ENCODE measurements at places on chromosomes 4 and X.

GRCh38 chrX:74389016-74389722, 32.1 kb upstream of the SLC16A2 start:
- DNase-seq, result no peak

- DNase-seq, result no peak
Observed at GRCh38 chrX:154775419-154776349, 13.0 kb downstream of the DKC1 start.

DNA sequence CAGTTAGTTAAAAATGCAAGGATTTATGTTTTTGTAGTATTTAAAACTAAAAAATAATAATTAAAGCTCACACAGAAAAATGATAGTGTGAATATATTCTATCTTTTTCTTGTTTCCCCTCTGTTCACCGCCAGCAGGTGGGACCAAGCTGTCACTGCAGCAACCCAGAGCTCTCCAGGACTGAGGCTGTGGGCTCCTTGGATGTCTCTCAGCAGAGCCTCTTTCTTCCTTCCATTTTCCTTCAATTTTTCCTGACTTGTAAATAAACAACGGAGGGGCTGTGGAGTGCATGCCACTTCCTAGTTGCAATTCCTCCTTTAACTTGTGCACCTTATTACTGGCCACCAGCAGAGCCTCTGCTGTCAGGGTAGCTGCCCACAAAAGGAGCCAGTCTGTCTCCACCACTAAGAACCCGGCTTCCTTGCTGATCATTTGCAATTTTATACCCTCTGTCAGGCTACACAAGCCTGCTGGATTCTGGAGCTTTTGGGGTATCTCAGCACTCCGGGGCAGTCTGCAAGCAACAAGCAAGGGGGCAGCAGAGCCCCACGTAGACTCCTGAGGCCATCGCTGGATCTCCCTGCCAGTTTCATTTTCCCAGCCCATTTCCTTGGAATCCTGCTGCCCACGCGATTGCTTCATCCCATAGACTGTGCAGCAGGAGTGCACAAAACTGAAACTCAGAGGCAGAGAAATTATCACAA, 1467.4 kb downstream of the C4orf33 start:
- DNase-seq, result peak; percentile 28

GRCh38 chr4:107640197-107640596, 79.8 kb downstream of the PAPSS1 start:
- DNase-seq, result no peak

DNA sequence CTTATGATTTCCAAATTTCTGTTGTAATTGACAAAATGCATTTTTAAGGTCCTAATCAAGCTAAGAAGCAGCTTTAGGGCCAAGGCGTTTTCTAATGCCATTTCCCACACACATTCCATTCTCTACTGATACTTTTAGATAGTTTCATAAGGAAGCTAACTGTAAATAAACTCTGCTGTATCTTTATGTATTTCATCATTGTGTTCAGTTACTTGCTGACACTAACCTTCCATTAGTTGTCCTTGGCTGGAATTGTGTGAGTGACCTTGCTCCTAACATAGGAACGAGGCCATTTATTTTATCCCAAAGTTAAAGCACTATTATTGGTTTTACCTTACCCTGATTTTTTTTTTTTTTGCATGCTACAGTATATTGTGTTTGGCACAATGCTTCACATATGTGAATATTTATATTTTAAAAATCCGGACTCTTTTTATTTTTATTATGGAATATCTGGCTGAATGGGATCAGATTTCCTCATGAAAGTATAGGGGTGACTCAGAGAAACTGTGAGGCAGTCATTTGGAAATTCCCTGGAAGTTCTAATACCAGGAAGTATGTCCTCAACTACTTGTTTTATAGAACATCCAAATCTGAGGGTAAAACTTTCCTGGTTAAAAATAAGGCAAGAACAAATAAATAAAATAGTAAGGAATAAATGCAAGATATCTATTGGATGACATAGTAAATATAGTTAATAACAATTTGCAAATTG, 62.7 kb upstream of the SORBS2 start:
- no peak for DNase-seq

- no peak for DNase-seq
Observed at GRCh38 chrX:45748369-45748774, 547.7 kb upstream of the DIPK2B start.

DNA sequence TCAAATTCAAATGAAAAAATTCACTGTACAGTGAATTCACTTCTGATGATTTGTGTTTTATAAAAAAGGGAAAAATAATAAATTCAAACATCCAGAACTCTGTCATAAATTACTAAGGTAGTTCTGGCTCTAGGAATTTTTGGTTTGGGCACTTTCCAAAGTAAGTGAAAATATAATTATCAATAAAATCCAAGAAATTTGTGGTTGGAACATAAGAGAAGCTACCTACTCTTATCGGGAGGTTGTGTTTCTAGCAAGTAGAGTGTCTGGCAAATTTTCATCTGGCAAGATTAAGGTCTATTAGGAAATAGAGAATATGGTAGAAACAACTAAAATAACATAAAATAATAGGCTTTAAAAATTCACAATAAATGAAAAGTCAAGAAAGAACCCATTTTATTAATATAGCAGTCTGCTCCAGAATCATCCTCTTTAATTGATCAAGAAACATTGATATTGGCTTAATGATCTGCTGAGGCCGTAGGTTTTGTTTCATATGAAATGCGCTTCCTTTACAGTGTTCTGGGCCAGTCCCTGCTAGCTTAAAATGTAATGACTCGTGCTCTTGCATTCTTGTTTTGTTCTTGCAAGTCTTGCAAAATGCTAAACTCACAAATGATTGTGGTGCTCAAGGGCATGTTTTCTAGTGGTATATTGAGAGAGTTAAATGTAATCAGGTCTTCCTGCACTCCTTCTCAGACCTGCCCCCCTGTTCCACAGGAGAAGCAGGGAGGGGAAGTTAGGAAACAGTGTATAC, 331.4 kb downstream of the RAPGEF2 start:
- DNase-seq, result no peak

- no peak for DNase-seq
Observed at GRCh38 chr4:100516225-100516624, 1.6 kb downstream of the EMCN start.

Data from NCI-H774 (cell line).